ENCODE measurements at places on chromosomes 7 and 10.

DNA sequence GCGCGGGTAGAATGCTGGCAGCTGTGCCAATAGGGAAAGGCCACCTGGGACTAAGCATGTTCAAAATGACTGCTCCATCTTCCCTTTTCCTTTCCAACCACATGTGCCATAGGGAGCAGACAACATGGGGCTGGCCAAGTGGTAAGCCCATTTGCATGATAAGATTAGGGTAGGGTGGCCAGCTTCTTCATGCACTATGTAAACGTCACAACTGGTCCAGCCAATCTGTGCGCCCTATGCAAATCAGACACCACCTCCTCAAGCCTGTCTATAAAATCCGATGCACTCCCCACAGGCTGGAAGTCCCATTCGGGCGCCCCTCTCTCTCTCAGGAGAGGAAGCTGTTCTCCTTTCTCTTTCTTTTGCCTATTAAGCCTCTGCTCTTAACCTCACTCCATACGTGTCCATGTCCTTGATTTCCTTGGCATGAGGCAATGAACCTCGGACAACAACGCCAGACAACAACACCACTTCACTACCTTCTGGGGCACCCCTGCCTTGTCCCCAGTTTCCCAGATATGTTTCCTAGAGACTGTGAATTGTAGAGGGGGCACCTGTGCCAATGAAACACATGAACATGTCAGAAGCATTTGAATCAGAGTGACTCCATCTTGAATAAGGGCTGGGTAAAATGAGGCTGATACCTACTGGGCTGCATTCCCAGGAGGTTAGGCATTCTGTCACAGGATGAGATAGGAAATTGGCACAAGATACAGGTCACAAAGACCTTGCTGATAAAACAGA, 19.1 kb upstream of the EXOC6 start:
- DNase-seq = no peak

DNA sequence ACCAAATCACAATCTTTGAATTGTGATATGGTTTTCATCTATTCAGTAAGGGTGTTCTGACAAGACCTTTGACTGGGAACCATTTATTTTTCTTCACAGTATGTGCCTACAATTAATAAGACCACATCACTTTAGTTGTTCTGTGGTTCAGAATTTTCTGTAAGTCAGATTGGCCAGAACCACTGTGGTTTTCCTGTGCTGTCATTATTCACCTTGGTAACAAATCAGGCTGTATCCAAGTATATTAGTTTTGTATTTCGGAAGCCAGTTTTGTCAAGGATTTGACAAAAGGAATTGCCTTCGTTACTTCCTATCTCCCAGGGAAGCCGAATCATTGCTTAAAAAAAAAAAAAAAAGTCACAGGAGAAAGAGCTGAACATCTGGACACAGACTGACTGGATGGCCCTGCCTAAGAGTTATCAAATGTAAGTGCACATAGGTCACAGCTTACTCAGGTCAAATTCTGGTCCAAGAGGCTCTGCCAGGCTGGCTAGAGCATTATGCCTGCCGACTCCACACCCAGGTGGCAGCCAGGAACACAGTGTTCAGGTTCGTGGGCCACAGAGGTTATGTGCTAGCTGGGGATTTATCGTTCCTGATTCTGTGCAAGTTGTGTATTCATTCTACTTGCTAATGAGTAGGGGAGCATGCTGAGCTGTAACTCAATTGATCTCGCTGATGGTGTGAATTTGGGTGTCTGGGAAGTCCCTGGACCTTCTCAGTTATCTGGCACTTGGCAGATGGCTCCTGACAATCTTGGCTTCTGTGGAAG, 175.3 kb downstream of the JAZF1 start:
- no peak for DNase-seq

- no peak for DNase-seq
Measured at GRCh38 chr7:128201067-128201689, 39.9 kb upstream of the LEP start.

DNA sequence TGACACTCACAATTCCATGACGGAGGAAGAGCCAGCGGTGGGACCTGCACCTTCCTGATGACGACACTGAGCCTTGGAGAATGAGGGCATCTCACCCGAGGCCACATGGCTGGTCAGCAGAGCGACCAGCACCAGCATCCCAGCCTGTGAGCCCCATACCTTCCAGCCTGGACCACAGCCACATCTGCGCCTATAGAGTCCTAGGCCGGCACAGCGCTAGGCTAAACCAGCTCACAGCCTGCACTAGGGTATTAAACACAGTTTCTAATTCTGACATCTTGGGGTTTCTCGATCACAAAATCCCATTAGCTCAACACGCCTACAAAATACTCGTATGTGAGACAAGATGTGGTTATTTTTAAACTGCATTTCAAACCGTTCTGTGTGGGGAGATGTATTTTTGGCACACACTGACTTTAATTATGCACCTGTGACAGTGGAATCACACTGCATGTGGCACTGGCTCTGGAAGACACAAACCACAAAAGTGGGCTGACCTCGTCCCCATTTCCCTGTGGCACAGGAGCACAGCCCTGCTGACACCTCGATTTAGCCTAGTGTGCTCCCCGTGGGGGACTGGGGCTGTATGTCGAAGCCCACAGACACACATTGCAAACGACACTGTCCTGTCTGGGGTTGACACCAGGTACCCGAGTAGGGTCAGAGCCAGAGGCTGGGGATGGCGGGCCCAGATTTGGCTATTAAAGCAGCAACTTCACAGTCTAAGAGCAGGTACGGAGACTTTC, 32.5 kb downstream of the CPXM2 start:
- DNase-seq = no peak

DNA sequence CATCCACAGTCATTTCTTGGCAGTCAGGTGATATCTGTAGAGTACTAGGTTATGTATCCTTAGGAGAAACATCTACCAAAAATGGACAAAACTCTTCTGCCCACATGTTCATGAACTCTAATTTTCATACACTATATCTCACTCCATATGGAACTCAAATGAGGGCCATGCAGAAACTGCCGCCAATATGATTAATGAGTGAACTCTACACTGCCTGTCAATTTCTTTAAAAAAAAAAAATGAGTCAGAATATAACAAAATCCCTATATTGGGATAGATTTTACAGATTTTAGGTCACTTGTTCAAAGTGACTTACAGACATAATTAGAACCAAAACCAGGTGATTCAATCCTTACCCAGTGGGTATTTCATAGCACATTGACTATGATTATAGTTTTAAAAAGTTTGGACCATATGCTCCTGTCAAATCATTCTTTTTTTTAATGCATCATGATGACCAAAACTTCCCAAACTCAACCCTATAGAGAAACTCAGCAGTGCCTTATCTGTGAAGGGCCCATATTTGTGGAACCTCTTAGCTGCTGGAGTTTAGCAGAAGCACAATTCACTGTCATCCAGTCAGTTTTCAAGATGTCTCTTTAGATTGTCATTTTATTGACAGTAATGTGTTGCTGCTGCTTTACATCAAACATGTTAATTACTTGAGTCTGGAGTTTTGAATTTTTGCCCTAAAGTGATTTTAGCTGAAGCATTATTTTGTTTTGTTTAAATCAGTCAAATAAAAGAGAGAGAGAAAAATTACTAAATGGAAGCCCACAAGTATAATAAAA, 11.1 kb downstream of the LRRN3 start:
- DNase-seq = no peak

GRCh38 chr7:115267503-115267902, 345.6 kb downstream of the MDFIC start:
- DNase-seq = peak; percentile 11

DNA sequence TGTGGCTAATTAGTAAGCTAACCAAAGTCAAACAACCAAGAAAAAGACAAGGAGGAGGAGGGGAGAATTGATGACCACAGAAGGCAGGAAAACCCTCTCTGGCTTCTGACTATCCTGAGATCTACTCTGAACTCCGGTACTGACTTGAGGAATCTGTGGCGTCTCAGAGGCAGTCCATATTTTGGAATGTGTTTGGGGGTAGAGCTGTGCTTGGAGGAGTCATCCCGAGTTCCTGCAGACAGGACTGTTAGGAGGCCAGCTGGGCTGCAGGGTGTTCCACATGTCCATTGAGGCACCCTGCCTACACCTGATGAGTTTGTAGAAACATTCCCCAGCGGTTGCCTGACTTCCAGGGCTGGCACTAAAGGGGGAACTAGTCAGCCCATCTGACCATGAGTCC, 91.6 kb downstream of the PLCE1 start:
- no peak for DNase-seq

GRCh38 chr7:83931968-83932367, 262.6 kb downstream of the SEMA3A start:
- DNase-seq = no peak

DNA sequence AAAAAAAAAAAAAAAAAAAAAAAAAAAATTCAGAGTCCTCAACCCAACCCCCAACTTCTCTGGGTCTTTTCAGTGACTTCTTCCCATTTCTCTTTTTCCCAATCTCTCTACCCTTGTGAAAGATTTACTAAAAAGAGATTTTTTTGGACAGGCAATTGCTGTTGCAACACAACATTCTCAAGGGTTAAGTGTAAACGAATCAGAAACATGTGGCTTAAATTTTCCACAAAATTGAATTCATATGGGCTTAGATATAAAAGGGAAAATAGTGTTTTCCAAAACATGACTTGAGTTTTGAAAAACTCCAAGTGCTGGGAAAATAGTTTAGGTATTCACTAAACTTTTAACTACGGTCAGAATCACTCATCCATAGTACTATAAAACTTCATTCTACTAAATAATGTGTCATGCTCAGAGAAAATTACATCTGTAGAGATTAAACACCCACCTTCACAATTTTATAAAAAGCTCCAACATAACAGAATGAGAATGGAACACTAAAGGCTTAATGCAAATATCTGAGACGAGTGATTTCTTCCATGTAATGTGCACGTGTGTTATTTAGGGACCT, 643.1 kb downstream of the PARD3 start:
- DNase-seq = no peak

GRCh38 chr10:89904755-89905154, 203.4 kb downstream of the KIF20B start:
- no peak for DNase-seq

- DNase-seq = no peak
Measured at GRCh38 chr10:119495021-119495505, 47.5 kb downstream of the RGS10 start.

DNA sequence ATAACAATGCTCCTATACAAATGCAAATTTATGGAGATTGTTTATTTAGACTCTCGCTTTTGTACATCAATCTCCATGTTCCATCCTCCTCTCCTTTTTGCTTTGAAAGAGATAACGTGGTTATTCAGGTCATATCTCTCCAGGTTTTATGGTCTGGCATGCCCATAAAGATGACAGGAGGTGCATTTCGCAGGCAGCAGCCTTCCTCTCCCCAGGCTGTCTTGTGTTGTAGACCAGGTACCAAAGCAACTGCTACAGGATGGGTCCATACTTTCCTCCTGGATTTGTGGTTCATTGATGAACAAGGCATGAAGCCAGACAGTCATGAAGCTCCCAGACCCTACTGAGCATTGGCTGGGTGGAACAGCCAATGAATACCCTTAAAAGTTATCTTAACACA, 400.2 kb upstream of the NPVF start:
- DNase-seq = no peak

DNA sequence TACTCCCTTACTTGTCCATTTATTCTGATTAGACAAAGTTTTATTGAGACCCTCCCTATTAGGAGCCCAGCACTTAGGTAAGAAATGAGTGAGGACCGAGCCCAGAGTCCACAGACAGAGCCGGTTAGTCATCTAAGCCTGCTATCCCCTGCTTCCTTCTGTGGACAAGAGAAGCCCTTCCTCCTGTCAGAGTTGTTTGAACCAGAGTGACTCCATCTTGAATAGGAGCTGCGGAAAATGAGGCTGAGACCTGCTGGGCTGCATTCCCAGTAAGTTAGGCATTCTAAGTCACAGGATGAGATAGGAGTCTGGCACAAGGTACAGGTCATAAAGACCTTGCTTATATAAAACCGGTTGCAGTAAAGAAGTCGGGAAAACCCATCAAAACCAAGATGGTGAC, 109.1 kb downstream of the CPXM2 start:
- DNase-seq = no peak

DNA sequence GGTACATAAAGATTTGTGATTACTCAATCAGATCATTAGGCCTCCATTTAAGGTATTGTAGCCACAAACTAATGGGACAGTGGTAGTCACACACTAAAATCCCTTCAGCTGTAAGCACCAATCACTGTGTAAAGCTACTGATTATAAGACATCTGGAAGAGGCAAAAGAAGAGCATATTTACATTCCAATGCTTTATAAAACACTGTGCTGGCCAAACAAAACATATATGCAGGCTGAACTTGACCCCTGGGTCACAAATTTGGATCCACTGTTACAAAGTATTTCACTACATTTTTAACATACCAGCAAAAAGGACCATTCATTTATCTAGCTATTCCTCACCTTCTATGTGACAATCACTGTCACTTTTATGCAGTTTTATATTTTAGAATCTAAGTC, 41.4 kb upstream of the ANLN start:
- DNase-seq = no peak

GRCh38 chr10:17232276-17232960, 4.4 kb downstream of the VIM start:
- no peak for DNase-seq

All from NCI-H1436 treated with DMSO at 0.1 percent for 48 hours (cell line).